ENCODE measurements at places on chromosomes 4 and X. TPM values are rescaled to one million over a fixed set of nuclear protein-coding genes. Genes with fewer than 3 reads are reported as not detected.

- no peak for DNase-seq
Measured at GRCh38 chr4:7043284-7044136, at the start of gene TADA2B. TADA2B (plus strand) TSS chr4:7043372; CDS start chr4:7043580, 208 bp downstream.

Gene SPIN2A
- 1.3 TPM for total RNA-seq

Gene ATP2B3
- total RNA-seq = not detected

Gene CYTL1
- 1.4 TPM for total RNA-seq

Gene PDLIM5
- total RNA-seq = 125 TPM

Data from mesenteric fat pad (tissue), 1 donor.